ENCODE measurements at places on chromosomes 3 and 15.

GRCh38 chr3:124636101-124636862 is 94.0 kb upstream of the UMPS start:
- no peak for DNase-seq

DNA sequence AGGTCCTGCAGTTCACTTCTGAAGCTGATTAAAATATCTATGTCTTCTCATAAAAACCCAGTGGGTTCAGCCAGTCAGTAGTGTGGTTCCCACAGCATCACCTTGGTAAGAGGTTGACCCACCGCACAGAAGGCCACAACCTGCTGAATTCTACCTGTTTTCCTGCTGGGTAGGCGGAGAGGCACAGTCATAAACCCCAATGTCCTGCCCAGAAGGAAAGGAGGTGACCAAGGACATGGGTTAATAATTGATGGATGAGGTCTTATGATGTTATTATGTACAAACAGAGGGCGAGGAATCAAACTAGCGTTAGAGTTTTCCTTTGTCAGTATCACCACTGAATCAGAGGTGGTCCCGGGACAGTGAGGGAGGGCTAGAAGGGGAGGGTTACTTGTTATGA is 27.8 kb downstream of the CA12 start:
- no peak for DNase-seq

DNA sequence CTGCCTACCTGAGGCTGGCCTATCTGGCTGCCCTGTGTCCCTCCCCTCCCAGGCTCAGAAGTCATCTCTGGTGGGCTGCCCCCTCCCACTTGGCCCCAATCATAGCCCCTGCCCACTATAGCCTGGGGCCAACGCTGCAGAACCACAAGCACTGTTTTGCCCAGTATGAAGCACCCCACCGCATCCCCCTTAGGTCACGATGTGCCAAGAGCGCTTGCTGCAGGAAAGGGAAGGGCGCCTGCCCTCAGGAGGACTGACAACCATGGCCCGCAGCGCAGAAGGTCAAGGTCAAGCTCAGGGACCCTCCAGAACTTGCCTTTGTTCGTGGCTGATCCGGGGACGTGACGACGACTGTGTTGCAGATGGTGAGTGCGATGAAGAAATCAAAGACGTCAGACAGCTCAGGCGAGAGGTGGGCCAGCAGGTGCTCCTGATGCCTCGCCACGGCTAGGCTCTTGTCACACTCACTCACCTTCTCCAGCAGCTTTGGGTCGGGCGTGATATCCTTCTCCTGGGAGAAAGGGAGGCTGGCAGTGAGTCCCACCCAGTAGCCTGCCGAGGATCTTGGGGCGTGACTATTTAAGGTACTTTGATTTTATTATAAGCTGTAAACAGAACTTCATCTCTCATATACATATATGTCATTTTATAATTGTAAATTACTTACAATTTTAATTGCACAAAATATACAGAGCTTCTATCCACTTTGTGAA is 146.6 kb downstream of the ATP10A start:
- no peak for DNase-seq

DNA sequence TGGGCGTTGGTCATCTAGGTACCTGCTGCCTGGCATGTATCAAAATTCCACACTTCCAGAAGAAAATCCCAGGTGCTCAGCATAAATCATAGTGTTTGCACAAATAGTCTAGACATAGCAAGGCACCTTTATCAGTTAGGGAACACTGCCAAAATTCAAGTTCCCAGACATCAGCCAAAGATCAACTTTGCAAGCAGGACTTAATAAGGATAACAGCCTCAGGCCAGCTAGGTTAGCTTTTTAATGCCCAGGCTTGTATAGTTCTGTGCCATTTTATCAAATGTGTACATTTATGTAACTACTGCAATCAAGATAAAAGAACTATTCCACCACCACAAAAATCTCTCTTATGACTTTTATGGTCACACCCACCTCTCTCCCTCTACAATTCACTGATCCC is 30.7 kb downstream of the DZIP3 start:
- DNase-seq = no peak

DNA sequence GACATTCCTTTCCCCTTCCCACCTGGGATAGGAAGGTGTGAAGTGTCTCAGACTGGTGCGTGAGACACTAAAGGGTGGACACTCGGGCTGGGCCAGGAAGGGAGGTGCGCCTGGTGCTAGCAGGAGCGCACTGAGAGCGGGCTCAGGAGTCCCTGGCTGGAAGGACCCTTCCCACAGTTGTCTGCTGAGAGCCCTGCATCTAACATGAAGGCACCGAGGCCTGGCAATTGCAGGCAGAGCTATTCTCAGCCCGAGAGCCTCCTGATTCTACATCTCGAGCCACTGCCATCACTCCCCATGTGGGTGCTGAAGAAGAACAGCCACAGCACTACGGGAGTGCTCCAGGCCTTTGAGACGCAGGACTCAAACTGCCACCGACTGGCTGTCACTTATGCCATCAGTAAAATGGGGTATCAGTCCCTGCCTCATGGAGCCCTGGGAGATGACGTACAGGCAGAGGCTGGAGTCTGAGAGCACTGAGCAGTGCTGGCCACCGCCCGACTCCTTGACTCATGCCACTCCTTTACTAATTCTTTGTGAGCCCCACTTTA is 159.4 kb downstream of the KLF13 start:
- no peak for DNase-seq

DNA sequence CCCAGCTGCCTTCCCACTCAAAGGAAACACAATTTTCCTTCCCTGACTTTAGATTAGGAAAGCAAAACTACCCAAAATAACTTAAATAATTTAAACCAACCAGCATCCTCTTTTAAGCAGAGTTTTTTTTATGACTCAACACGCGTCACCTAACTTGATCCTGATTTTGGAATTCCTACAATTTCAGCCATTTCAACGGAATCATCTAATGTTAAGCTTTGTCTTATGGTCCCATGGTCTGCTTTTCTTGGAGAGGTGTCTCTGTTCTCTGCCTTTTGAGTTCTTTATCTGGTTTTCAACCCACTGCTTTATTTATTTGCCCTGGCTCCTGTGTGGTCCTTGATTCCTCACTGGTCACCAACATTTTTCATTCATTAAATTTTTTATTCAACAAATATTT is 219.2 kb upstream of the ARHGEF26 start:
- DNase-seq = no peak

DNA sequence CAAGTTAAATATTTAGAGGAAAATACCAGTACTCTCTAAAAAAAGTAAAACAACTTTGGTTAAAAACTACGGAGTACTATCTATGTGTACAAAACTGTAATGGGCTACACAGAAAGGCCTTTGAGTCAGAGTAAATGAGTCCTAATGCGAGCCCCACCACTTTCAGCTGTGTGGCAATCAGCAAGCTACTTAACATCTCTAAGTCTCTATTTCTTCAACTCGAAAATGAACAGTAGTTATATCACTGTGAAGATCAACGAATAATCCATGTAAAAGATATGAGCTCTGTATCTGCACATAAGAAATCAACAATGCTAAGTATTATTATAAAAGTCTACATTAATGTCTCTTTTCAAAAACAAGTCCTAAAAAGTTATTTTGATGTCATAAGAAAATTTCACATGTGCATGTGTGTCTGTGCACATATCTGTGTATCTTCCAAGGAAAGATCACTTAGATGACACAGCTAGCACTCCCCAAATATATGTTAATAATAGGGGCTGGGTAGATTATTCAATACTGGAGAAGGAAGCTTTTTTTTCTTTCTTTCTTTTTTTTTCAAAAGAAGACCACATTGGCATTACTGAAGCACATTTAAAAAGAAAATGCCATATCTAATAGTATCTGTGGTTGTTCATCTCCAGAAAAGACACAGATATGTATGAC is 58.8 kb downstream of the TBC1D5 start:
- no peak for DNase-seq

DNA sequence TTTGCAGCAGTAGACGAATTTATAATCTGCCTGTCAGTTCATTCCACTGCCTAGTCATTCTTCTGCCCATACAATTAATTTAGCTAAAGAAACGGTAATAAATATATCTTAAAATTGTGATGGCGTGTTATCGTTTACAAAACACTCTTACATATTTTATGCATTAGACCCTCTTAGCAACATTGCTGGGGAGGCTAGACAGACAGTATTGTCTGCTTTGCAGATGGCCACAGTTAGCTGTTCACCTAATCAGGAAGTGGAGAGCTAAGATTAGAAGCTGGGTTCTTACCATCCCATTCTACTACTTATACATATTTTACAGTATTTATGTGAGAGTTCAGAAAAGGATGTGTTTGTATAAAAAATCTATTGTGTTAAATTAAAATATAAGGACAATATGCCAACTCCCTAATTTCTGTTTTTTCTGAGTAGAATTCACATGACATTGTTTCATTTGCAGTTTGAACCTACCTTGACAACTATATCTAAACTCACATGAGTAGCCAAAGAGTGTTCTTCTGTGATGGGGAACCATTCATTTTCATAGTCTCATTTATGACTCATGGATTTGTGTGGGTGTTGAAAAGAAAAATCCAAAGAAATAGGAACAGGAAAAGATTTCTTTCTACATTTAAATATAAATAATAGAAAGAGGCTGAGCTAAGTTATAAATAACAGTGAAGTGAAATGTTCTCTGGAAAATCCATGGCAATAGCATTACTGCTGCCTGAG is 41.7 kb upstream of the C3orf80 start:
- no peak for DNase-seq

DNA sequence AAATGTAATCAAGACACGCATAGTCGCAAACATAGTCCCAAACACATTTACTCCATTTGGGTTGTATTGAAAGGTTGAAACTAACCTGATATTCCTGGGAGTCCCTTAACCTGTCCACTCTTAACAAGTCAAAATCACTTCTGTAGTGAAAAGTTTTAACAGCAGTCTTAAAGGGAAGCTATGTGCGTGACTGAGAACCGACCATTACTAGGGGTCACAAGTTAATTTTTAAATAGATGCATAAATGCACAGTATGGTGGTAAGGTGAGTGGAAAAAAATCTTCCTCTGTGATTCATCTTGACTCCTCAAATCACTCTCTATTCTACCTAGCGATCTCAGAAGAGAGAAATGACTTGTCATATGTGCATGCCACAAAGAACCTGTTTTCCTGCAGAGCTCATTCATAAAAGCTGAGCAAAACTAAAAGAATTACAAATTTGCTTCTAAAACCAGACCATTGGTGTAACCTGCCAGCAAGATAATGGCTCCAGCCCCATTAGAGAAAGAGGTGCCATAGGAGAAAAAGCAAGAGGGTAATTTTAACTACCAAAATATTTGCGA is 4.8 kb downstream of the GPR15 start:
- DNase-seq = no peak

GRCh38 chr15:36029606-36030210 is 483.7 kb upstream of the DPH6 start:
- no peak for DNase-seq

GRCh38 chr3:195250473-195251251 is 20.3 kb downstream of the XXYLT1 start:
- DNase-seq = no peak

GRCh38 chr15:89378296-89379151 is 43.9 kb upstream of the POLG start:
- peak; percentile 59 for DNase-seq

DNA sequence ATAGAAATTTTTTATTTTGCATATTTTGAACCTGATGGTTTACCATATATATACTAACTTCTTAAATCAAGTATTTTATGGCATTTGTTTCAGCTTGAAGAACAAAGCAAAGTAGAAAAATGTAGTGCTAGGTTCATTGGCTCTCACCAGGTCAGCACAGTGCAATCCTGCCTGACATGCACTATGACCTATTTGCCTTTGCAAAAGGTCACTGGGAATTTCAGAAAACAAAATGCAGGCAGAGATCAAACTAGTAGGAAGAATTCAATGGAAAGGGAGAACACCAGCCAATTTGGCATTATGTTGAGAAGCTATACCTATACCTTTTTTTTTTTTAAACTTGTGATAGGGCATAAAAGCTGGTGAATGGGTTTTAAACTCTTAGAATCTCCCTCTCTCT is 329.8 kb upstream of the SGO1 start:
- no peak for DNase-seq

GRCh38 chr15:64653757-64654156 is 121.6 kb downstream of the RBPMS2 start:
- no peak for DNase-seq

- DNase-seq = no peak
Measured at GRCh38 chr3:138686771-138687221, 78.2 kb downstream of the FAIM start.

- DNase-seq = no peak
Measured at GRCh38 chr3:22933051-22933840, 269.9 kb upstream of the UBE2E2 start.

DNA sequence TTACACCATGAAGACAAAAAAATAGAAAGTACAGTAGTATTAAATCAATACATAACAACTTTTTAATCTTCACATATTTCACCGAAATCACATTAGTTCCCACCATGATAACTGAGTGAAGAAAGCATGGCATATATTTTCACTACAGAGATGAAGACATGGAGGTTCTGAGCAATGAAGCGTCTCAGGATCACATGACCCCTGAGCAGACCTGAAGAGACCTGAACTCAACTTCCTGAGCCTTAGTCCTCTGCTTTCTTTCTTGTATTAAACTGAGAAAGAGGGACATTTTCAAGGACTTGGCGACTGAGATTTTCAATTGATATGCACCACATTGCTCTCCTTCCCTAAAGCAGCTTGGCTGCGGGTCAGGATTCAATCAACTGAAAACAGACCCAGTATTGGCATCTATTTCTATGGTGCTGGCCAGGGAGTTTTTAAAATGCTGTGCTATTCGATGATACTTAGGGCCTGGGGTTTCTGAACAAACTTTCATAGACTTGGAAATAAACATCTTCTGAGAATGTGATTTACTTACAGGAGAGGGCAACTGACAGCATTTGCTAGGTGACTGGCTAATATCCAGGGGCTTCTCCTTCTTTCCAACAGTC is 165.1 kb downstream of the LSAMP start:
- DNase-seq = no peak

DNA sequence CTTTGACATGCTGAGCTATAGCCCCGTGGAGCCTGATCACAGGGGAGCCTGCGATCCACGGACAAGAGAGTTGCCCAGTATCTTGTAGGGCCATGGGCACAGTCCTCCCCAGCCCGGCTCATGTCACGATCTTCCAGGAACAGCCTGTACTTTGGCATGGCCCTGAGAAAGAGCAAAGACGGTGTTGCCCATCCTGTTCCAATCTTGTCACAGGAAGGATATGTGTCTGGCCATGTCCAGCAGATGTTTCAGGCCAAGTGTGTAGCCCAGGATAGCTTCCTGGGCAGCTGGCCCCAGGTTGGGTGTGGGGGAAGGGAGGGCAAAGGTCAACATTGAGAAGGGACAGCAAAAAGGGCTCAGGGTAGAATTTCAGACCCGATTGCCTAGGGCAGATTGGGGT is 17.0 kb upstream of the RPL29 start:
- DNase-seq = no peak

DNA sequence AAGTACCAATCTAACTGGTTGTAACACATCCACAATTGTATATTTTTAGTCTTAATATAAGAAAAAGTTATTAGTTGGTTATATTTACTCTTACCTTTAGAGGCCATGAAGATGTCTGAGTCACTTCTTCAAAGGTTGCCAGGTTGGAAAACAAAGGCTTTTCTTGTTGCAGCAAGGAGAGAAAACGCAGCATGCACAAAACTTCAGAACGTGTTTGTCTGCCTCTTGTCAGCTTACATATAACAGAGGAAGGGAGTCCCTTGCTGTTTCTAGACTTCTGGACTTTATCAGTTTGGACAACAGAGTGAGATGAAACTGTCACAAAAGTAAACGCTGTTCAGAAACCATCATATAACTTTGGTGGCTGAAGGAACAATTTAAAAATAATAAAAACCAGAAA is at the start of gene PLSCR5:
PLSCR5 (minus strand) TSS at position 241 of the 400 bp plus-strand sequence; CDS start at position 107, 134 bp downstream.
- DNase-seq = no peak

GRCh38 chr3:141653847-141654246 is 84.3 kb upstream of the RNF7 start:
- DNase-seq = no peak
